HFFc6 (cell line): ENCODE measurements at places on chromosomes 7 and 10. TPM values are rescaled to one million over a fixed set of nuclear protein-coding genes. Genes with fewer than 3 reads are reported as not detected.

GRCh38 chr7:116754186-116754585 lies 82.2 kb downstream of the MET start:
- no peak overlapping the region for H3K4me3 ChIP-seq
- no peak overlapping the region for H3K27ac ChIP-seq
- H3K36me3 ChIP-seq = peaks cover 53% of the 10 kb centered on the region
- DNase-seq = no peak

DNA sequence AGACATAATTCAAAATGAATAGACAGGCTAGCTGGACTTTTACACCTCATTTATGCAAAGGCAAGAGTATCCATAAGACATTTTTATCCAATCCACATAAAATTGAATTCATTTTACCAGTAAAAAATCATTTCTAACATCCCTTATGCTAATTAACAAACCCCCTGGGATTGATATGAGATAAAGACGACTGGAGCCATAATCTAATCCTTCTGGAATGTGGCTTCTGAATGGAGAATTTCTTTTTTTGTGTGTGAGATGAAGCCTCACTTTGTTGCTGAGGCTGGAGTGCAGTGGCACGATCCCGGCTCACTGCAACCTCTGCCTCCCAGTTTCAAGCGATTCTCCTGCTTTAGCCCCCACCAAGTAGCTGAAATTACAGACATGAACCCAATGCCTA lies 90.4 kb downstream of the AKR1D1 start:
- H3K4me1 ChIP-seq = no peaks in the 10 kb centered on the region
- H3K4me3 ChIP-seq = no peak overlapping the region
- H3K36me3 ChIP-seq = peaks cover 14% of the 10 kb centered on the region
- H3K27me3 ChIP-seq = peaks cover 6% of the 10 kb centered on the region; the same call in 1 of the 2 replicates
- no peak overlapping the region for H3K27ac ChIP-seq
- no peak for DNase-seq

- no peak overlapping the region for H3K27ac ChIP-seq
- no peaks in the 10 kb centered on the region for H3K36me3 ChIP-seq
Observed at GRCh38 chr7:26856176-26856985, 8.0 kb downstream of the SKAP2 start.

GRCh38 chr10:1977461-1977860 lies 240.1 kb upstream of the ADARB2 start:
- no peak overlapping the region for H3K27ac ChIP-seq
- DNase-seq = no peak
- H3K36me3 ChIP-seq = peaks cover 9% of the 10 kb centered on the region

DNA sequence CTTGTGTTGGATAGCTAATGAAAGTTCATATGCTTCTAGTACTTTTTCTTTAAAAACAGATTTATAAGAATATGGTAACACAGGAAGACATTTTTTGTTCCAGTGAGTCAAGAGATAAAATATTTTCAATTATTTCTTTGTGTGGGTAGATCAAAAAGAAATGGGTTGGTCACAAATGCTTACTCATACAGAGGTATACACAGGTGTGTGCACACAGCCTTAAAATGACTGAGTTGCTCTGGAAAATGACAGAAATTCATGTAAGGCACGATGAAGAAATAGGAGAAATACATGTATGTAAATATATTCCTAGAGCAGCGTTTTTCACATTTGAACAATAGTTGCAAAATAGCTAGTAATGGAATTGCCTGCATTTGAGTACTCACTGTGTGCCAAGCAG lies 66.0 kb downstream of the ST7 start:
- H3K27ac ChIP-seq = no peak overlapping the region
- H3K4me3 ChIP-seq = no peak overlapping the region
- no peaks in the 10 kb centered on the region; the same call in 1 of the 2 replicates for H3K4me1 ChIP-seq
- no peaks in the 10 kb centered on the region for H3K27me3 ChIP-seq
- no peak for DNase-seq

DNA sequence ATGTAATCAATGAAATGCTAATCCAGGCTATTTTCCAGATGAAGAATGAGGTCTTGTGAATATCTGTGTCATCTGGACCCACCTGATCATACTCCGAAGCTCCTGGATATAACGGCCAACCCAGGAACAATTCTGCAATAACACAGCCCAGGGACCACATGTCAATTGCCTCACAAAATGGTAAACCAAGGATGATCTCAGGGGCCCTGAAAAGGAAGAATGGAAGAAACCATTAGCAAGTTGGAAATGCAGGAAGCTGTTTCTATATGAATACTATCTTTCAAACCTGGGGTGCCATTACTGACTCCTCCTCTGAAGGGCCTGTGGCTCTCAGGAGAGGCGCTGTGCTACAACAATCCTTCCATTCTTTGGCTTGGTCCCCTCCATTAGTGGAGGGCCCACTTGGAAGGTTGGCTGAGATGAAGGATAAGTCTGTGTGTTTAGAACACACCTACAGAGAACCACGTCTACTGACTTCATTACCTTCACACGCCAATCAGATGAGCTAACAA lies 108.1 kb downstream of the CLEC2L start:
- H3K36me3 ChIP-seq = peaks cover 34% of the 10 kb centered on the region
- H3K4me3 ChIP-seq = no peak overlapping the region
- H3K4me1 ChIP-seq = peaks cover 12% of the 10 kb centered on the region; the same call in 1 of the 2 replicates
- H3K27ac ChIP-seq = no peak overlapping the region
- no peaks in the 10 kb centered on the region for H3K27me3 ChIP-seq

DNA sequence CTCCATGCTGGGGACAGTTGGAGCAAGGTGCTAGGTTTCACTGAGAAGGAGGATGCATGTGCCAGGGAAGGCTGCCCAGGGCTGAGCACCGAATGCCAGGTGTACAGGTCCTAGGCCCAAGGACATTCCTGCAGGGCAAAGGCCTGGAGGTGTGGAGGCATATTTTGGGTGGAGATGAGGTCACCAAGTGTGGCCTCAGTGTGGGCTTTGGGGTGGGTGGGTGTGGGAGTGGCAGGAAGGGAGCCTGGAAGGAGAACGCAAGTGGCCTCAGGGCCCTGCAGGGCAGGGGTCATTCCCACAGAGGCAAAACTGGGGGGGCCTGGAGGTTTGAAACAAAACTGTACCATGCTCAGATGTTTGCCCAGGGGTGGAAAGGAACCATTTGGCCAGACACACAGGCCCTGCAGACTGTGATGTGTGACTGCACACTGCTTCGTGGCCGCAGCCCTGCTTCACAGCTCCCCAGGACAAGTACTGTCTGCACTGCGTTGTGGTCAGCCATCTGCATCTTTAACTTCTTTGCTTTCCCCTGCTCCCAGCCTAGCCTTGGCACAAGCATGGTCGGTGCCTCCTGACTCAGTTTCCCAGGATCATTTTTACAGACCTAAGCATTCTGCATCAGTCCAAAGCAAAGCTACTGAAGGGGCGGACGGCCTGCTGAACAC lies 5.1 kb downstream of the PLPP4 start:
- peak overlapping the region; percentile 90 for H3K27ac ChIP-seq
- no peak overlapping the region for H3K4me3 ChIP-seq
- H3K4me1 ChIP-seq = peaks cover 56% of the 10 kb centered on the region
- no peaks in the 10 kb centered on the region for H3K27me3 ChIP-seq

DNA sequence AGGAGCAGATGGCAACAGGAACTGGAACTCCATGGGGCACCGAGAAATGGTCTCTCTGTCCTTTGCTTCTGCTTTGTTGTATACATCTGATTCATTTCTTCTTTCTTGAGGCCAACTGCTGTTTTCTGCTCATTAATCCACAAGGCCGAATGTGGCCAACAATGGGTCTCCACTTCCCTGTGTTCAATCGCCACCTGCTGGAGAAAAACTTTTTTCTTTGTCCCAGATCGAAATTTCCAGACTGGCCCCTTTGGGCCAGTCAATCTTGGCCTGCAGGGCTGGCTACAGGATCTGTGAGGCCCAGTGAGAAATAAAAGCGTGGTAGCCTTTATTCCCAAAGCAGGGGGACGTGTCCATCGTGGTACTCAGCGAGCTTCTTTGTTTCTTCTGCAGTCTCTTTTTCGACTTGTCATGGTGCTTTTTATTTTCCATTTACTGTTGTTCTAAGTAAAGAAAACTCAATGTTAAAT lies 58.8 kb downstream of the PARP12 start:
- 0 out of 2 replicates have a peak, but pooled peaks cover 4% of the 10 kb centered on the region for H3K4me1 ChIP-seq
- no peak overlapping the region for H3K27ac ChIP-seq
- H3K36me3 ChIP-seq = no peaks in the 10 kb centered on the region
- H3K4me3 ChIP-seq = no peak overlapping the region

DNA sequence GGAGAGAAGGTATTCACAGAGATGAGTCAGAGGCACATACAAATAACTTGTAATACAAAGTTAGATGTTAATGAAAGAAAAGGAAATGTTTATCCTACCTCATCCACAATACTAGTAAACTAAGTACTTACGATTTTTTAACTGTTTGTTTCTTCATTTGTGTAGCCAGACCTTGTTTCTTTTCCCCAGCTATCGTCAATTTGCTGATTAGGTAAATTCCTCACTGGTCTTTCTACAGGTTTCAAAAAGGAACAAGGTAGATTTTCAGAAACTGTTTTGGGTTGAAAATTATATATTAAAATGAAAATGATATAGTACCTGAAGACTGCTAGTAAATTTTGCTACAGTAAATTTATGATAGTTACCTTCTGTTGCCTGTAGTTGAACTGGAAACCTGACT lies 56.6 kb downstream of the PON1 start:
- H3K27me3 ChIP-seq = peaks cover 3% of the 10 kb centered on the region; the same call in 1 of the 2 replicates
- no peak overlapping the region for H3K27ac ChIP-seq
- no peaks in the 10 kb centered on the region for H3K4me1 ChIP-seq

DNA sequence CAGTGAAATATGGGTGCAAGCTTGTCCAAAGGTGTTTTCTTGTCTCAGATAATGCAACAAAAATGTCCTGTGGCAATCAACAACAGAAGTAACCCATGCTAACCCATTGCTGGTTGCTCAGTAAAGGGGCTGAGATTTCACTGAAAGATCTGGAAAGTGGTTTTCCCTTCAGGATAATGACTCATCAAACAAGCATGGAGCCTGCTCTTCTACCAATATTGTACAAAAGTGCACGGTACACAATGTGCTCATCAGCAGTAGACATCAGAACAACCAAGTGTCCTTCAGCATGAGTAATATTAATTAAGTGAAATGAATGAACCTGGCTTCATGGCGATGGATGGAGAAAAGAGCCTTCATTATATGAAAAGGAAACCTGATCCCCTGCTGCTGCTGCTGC lies 287.1 kb upstream of the NEBL start:
- peaks cover 1% of the 10 kb centered on the region for H3K27me3 ChIP-seq
- no peaks in the 10 kb centered on the region for H3K36me3 ChIP-seq
- no peak overlapping the region for H3K27ac ChIP-seq
- no peak for DNase-seq
- no peaks in the 10 kb centered on the region for H3K4me1 ChIP-seq

DNA sequence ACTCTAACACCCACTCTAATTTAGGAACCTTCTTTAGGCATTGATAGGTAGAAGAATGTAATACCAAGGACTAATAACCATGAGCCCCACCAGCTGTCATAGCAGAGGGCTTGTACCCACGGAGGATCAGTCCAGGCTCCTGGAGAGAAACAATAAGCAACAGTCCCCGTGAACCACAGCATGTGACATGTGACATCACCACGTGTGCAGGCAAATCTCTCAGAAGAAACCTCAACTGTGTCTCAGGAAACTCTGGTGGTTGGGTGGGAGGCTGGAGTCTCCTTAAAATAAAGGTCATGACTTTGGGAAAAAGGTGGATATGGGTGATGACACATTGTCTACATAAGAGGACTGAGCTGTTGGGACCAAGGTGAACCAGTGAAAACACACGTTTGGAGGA lies 653.9 kb upstream of the FOXK1 start:
- no peaks in the 10 kb centered on the region for H3K27me3 ChIP-seq
- H3K36me3 ChIP-seq = no peaks in the 10 kb centered on the region; the same call in 1 of the 2 replicates
- H3K4me3 ChIP-seq = no peak overlapping the region
- no peak for DNase-seq

- no peak overlapping the region for H3K4me3 ChIP-seq
- H3K27me3 ChIP-seq = no peaks in the 10 kb centered on the region
- no peak for DNase-seq
- H3K27ac ChIP-seq = peak overlapping the region; percentile 44; the same call in 1 of the 2 replicates
- peaks cover 11% of the 10 kb centered on the region for H3K4me1 ChIP-seq
Observed at GRCh38 chr7:155305231-155305904, 7.7 kb downstream of the INSIG1 start.

DNA sequence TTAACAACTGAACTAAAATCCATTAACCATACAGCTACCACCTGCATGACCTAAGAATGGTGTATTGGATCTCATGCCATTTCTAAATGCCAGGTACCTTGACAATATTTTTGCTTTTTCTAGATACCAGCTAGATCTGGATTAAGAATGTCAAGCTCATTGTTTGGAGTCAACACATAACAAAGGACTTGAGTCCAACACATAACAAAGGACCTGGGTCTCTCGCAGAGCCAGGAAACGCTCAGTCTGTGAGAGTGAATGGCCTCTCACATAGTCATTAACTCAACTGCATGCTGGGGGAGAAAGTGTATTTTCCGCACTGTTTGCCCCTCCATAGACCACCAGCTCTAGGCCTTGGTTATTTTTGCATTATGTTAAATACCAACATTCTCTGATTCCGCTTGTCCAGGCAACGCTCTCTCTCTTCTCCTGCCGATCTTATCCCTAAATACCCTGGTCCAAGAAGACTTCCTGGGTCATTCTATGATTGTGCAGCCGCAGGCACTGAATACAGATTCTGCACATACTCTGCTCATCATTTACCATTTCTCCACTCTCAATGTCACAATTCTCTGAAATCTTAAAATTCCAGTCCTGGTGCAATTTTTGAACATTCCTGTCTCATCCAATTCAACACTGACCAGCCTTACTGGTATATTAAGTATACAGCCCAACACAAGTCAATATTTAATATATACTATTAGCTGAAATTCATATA lies 31.2 kb downstream of the ITIH5 start:
- no peak overlapping the region for H3K4me3 ChIP-seq
- no peaks in the 10 kb centered on the region; the same call in 1 of the 2 replicates for H3K27me3 ChIP-seq
- H3K4me1 ChIP-seq = no peaks in the 10 kb centered on the region

DNA sequence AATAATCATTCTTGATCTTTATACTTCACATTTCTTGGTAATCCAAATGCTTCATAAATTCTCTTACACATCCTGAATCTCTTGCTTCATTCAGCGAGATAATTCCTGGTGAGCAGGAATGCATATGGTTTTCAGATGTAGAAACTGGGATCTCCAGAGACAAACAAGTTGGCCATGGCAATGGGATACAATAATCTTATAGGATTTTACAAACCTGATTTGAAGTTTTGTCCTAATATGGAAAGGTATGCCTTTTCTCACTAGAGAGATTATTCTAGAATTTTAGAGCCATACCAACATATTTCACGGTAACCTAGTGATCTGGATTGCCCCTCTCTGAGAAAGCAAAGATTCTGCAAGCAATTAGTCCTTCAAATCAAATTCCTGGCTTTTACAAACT lies 13.1 kb upstream of the TRDMT1 start:
- peaks cover 97% of the 10 kb centered on the region for H3K4me1 ChIP-seq
- peak overlapping the region; percentile 100 for H3K27ac ChIP-seq
- H3K27me3 ChIP-seq = peaks cover 4% of the 10 kb centered on the region; the same call in 1 of the 2 replicates
- peak overlapping the region; percentile 87 for H3K4me3 ChIP-seq

The STK32C gene
- total RNA-seq = 7.2 to 9.0 TPM (median 7.9 TPM) in 3 replicates

The ST8SIA6 gene
- 0.12 TPM in 1 of 3 replicates, not detected in the others for total RNA-seq

The BMI1 gene
- 34.0 to 51.1 TPM (median 42.5 TPM) in 3 replicates for total RNA-seq

The CADPS2 gene
- total RNA-seq = not detected in 3 replicates

The PILRB gene
- total RNA-seq = 7.0 to 14.9 TPM (median 9.7 TPM) in 3 replicates

The SBDS gene
- 170 to 212 TPM (median 185 TPM) in 3 replicates for total RNA-seq

The JAZF1 gene
- 18.8 to 22.8 TPM (median 20.7 TPM) in 3 replicates for total RNA-seq

The ZNF365 gene
- 10.5 to 12.3 TPM (median 12.1 TPM) in 3 replicates for total RNA-seq

The KCNIP2 gene
- total RNA-seq = 0.43 to 0.91 TPM (median 0.44 TPM) in 3 replicates

The TUBAL3 gene
- total RNA-seq = not detected in 3 replicates
